ENCODE measurements at places on chromosomes 11 and 22.

GRCh38 chr11:984546-984945 lies 52.0 kb downstream of the MUC6 start:
- no peak for DNase-seq

DNA sequence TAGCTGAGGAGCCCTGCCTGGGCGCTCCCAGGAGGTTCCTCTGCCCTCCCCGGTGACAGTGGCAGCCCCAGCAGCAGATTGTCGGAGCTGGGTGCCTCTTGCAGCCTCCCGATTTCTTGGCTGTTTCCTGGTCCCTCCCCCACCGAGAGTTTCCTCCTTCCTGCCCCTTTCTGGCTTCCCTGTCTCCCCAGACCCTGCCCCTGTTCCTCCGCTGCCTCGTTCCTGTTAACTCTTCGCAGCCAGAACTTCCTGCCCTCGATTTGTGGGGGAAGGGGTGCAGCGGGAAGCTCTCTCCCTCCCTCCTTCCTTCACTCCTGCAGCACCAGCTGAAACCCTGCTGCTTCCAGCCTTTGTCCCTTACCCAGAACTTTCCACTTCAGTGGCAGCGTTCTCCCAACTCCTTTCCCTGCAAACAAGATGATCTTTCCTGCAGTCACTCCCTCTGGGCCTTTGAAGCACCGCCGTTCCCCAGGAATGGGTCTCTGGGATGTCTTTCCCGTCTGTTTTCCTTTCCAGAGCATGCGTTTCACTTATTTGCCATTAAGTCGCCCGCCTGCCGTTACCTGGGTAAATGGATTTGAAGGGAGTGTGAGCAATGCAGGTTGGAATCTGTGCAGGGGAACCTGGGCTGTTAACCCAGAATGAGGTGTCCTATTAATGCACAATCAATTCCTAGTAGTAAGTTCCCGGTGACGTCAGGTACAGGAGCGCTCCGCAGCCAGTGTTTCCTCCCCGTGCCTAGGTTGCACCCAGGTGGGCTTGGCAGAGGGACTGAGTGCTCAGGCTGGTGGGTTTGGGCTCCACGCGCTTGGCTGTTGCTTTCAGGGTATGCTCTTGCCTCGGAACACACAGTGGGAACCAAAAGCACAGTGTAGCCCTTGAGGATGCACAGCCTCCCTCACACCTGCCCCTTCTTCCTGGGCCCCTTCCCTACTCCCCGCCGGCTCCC lies 4.3 kb downstream of the GRK2 start:
- DNase-seq = no peak

GRCh38 chr11:134464981-134465730 lies 53.1 kb upstream of the B3GAT1 start:
- no peak for DNase-seq

DNA sequence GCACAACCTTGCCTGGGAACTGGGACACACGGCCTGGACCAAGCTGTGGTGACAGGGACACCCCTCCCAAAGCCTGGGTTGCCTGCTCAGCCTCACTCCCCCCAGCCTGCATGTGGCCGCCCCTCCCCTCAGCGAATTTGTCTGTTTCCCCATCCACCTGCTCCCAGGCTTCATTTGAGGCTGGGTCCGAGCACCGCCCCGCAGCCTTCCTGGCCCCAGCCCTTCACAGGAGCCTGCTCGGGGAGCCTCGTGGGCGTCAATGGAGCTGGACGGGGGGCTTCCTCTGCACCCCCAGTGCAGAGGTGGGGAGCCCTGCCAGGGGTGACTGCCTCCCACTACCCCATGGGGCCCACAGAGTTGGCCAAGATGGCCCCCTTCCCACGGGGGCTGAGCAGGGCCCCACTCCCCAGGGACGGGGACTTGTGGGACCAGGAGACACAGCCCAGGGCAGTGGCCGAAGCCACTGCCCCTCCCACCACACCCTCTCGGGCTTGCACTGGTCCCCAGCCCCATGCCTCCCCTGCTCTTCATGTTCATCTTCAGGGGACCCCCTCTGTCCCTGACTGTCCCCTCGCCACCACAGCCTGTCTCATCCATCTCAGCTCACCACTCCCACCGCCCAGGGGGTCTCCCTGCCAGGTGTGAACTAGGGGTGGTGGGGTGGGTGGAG lies 91.7 kb downstream of the WNT7B start:
- no peak for DNase-seq

- DNase-seq = no peak
Observed at GRCh38 chr11:103624708-103625623, 411.5 kb upstream of the DDI1 start.

GRCh38 chr22:43014316-43014868 lies 557 bp downstream of the PACSIN2 start:
- DNase-seq = no peak

DNA sequence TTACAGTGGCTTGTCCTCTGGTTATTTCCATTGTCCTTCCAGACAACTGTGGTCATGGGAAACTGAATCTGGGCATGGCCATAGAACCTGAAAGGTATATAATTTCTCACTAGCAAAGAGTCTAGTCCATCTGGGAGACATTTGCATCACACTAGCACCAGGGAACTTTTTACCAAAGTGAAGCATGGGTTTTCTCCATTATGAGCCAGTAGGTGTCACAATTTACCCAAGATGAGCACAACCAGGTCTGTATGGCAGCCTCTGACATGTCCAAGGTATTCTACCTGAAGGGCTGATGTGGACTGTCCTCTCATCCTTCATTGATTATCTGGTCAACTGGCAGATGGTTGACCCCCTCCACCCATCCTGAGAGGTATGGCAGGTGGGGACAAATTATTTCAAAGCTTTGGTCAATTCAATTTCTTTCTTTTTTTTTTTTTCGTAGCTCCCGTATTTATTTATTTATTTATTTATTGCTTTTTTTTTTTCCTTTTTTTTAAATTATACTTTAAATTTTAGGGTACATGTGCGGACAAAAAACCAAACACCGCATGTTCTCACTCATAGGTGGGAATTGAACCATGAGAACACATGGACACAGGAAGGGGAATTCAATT lies 425.9 kb downstream of the TMEM135 start:
- no peak for DNase-seq

- DNase-seq = no peak
Observed at GRCh38 chr11:3913921-3914320, 58.5 kb downstream of the STIM1 start.

DNA sequence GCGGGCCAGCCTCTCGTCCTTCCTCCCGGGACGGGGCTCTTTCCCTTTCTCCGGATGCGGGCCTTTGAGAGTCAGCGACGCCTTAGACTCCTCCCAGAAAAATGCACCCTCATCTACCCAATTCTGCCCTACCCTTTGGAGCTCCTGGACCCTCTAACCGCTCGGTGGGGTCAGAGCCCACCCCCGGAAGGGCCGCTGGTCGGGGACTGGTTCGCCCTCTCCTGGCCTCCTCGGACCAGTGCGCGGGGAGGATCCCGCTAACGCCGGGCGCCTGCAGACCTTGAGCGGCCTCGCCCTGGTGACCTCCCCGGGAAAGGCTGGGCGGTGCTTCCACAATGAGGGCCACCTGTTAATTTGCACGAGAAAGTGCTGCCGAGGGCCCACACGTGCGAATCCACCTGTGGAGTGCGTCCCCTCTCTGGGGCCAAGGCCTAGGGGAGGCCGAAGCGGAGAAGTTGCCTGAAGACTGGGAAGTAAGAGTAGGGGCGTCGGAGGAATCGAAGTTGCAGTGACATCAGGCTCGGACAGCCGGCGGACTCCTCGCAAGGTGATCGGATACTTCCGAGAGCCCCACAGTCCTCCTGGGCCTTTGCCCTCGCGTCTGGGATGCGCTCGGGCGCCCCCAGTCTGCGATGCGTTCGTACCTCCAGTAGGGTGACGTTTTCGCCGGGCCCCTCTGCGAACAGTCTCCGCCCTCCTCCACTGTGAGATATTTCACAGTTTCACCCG lies 61.5 kb downstream of the ENDOD1 start:
- peak; percentile 83 for DNase-seq

- no peak for DNase-seq
Observed at GRCh38 chr11:104836691-104837090, 61.6 kb downstream of the CASP12 start.

- no peak for DNase-seq
Observed at GRCh38 chr11:11230087-11230486, 123.0 kb downstream of the CSNK2A3 start.

DNA sequence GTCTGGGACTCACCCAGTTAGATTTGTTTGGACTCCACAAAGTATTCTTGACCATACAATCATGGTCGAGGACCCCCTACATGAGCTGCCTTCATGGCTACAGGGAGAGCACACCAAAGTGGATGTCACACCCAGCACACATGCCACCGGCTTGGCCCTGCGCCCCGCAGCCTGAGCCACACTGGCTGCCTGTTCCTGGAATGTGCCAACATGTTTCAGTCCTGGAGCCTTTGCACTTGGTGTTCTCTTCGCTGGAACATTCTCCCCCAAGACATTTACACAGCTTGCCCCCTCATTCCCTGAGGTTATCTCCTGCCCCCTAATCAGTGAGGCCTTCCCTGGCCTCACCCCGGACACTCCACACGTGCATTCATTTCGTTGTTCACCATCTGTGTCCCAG lies 46.0 kb downstream of the PPARA start:
- no peak for DNase-seq

GRCh38 chr11:64180891-64181290 lies 5.1 kb upstream of the STIP1 start:
- no peak for DNase-seq

GRCh38 chr22:36330655-36331305 lies 57.0 kb downstream of the MYH9 start:
- no peak for DNase-seq

GRCh38 chr11:61666684-61667297 lies 13.4 kb upstream of the DAGLA start:
- DNase-seq = no peak

GRCh38 chr11:77387701-77388100 lies 86.2 kb downstream of the PAK1 start:
- no peak for DNase-seq

GRCh38 chr11:2844116-2844842 lies 41.3 kb downstream of the CDKN1C start:
- no peak for DNase-seq

DNA sequence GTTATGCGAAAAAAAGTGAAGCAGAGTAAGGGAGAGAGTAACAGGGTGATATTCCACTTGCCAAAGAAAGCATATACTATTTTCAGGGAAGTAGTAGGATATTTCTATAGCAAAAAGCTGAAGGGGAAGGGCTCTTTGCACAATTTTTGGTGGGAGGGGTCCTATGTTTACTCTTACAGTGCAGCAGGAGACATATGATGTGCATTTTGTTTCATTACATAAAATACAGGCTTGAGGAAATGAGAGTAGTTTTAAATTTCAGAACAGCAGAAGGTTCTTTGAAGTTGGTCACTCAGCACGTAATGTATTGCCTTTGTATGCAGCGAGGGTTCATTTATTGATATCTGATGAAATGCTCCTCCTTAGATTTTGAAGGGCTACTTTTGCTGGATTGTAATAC lies 3.1 kb upstream of the PIK3IP1 start:
- no peak for DNase-seq

DNA sequence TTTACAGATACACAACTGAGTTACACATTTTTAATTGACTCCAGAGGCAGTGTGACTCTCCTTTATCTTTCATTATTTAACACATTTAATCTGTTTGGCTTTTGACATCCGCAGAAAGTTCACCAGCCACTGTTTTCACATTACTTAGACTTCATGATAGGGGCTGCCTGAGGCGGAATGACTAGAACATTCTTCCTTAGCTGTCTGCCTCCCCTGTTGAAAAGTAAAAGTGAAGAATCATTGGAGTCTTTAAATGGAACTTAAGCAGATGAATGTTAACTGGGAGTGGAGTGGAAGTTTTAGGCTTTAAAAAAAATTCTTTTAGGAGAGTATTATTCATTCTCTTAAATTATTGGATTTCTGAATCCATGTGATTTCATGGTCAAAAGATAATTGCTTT lies 229.2 kb upstream of the MTNR1B start:
- no peak for DNase-seq

GRCh38 chr11:108035690-108036089 lies 27.0 kb downstream of the CUL5 start:
- no peak for DNase-seq

DNA sequence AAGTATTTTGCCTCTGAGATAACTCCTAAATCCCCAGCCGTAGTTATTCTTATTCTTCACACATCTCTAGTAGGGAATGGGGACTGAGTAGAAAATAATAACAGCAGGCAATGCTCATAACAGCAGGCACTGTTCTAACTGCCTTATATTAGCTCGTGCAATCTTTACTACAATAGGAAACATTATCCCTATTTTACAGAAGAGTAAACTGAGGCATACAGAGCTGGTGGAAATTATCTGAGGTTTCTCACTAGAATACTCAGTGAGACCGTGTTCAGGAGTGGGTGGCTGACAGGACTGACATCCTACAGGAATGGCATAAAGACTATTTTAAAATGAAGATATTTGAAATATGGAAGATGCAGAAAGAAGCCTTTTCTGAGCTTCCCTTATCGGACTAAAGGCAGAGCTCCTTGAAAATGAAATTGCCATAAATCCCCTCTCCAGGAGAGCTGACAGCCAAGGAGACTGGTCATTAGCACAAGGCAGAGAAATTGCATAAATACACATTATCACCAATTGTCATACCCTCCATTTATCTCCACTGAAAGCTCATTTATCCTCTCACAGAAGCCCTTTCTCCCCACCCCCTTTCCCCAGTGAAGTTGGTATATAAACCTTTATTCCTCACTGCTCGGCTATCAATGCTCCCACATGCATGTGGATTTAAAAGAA lies 93.9 kb downstream of the RASSF10 start:
- DNase-seq = no peak

DNA sequence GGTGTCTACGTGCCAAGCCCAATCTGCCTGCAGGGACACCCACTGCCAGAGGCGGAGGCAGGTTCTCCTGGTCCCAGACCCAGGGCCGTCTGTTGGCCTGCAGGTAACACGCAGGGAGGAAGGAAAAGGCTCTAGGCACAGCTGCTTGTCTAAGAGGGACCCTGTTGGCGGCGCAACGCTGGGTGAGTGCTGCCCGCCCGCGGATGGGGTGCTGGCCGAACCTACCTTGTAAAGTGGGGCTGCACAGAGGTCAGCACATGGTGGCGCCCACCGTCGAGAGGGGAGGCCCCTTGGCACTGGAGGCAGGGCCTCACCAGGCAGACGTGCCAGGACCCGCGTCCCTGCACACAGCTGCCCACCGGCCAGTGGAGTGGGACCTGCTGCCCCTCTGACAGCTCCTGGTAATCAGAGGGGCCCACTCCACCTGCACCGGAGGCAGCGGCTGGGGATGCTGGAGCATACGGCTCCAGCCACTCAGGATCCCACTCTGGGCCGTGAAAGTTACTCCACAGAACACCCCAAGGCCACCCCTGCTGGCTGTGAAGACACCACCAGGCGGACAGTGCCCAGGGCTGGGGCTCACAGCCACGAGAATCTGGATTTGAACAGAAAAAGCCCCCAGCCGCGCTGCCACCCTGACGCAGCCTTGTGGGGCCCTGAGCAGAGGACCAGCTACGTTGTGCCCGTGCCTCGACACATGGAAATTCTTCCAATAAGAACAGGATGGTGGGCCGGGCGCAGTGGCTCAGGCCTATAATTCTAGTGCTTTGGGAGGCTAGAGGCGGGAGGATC lies 24.0 kb downstream of the TBX1 start:
- DNase-seq = no peak

GRCh38 chr22:27405672-27406388 lies 395.7 kb downstream of the MN1 start:
- DNase-seq = no peak
